ENCODE measurements at places on chromosomes 4 and X. TPM values are rescaled to one million over a fixed set of nuclear protein-coding genes. Genes with fewer than 3 reads are reported as not detected.
A peak's percentile ranks its signal among the peaks of the same experiment; 100 is the strongest.

The PWWP3B gene
- polyA plus RNA-seq = 3.0 TPM

The PDLIM3 gene
- polyA plus RNA-seq = 7.4 TPM

The LONRF3 gene
- 1.1 TPM for polyA plus RNA-seq

The MTNR1A gene
- 1.9 TPM for polyA plus RNA-seq

The RHOXF2B gene
- polyA plus RNA-seq = not detected

The FGFBP1 gene
- not detected for polyA plus RNA-seq

The NEUROG2 gene
- not detected for polyA plus RNA-seq

The SOWAHD gene
- 0.56 TPM for polyA plus RNA-seq

The AFAP1 gene
- polyA plus RNA-seq = 20.0 TPM

The PALLD gene
- polyA plus RNA-seq = 207 TPM

The PPARGC1A gene
- polyA plus RNA-seq = 1.3 TPM

The TRPC5OS gene
- polyA plus RNA-seq = 0.21 TPM

The NBDY gene
- 99.7 TPM for polyA plus RNA-seq

The SLIT2 gene
- 58.3 TPM for polyA plus RNA-seq

The EVC2 gene
- 9.5 TPM for polyA plus RNA-seq

The USP17L30 gene
- not detected for polyA plus RNA-seq

The SPANXD gene
- not detected for polyA plus RNA-seq

- DNase-seq = no peak
Observed at GRCh38 chr4:59086410-59086809, 1976.2 kb upstream of the IGFBP7 start.

- no peak for DNase-seq
Observed at GRCh38 chrX:63404332-63404731, 53.2 kb upstream of the SPIN4 start.

GRCh38 chrX:56397636-56398035, 165.5 kb downstream of the KLF8 start:
- no peak for DNase-seq

DNA sequence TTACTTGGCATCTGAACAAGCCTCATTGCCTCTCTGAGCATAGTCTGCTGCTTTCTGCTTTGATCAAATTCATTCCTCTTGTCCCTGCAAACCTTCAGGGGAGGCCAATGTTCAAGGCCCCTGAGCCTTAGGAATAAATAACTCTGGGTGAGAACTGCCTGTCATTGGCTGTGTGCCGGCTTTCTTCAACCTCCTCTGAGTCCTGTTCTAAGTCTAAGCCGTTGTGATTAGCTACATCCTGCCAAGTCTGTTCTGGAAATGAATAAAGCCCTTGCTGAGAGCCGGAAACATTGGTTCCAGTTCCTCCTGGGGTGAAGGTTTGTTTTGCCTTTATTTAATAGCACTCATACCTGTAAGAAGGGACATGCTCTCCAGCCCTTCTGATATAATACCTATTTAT, 13.8 kb downstream of the RNF4 start:
- no peak for DNase-seq

DNA sequence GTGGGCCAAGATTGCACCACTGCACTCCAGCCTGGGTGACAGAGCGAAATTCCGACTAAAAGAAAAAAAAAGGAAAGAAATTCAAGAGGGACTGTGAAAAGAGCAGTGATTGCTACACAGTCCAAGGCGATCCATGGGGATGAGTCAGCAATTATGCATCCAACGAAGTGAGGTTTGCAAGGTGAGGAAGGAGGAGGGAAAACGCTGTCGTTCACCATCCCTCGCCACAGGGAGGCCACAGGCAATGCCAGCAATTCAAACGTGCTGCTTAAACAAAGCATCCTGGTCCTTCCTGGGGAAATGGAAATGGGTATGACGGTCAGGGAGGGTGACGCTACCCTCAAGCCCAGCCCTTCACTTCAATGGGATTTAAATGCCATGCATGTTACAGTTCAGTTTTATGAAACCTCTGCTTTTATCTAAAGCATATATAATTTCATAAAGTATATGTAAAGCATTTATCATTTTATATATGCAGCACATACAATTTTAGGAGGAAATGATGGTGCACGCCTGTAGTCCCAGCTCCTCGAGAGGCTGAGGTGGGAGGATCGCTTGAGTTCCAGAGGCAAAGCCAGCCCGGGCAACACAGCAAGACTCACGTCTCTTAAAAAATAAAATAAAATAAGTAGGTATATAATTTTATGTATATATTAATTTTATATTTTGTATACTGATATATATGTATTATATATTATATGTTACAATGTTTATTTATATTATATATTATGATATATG, 108.7 kb downstream of the DHRSX start:
- DNase-seq = no peak

GRCh38 chr4:56360071-56360470, 27.2 kb downstream of the AASDH start:
- DNase-seq = no peak

GRCh38 chrX:15739886-15740285, 1.8 kb downstream of the CA5B start:
- DNase-seq = no peak

GRCh38 chr4:53844551-53844950, 219.9 kb downstream of the CHIC2 start:
- no peak for DNase-seq

DNA sequence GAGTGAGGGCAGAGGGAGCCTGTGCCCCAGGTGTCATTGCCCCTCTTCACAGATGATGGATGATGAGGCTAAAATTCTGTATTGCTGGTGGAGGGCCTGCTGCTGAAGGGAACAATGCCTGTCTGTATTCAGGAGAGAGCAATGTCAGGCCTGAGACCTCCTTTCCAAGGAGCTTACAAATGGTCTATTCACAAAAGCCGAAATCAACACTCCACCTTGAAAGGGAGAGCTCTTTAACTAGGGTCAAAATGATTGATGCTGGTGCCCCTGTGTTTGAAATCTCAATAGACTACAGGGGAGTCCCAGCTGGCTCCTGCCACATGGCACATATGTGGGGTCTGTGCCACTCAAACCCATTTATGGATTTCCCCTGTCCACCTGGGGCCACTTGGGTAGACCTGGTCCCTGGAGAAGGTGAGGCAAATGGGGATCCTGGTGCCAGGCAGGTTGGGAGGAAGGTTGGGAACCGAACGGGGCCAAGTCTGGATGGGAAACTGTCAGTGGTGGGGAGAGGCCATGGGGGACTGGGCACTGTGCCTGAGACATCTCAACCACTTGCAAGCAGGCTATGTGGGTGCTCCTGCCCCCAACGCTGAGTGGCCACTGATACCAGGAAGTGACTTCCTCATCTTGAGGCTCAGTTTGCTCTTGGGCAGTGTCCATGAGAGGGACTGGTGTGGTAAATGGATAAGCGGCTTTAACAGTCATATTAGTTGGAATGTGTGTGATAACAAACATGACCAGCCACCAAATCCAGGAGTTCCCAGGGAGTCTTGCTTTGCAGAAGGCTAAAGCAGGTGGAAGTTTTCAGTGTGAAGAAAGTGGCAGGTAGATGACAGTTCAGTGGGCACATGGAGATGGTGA, 223.8 kb upstream of the PSAPL1 start:
- no peak for DNase-seq

GRCh38 chr4:7747062-7747385, 192.6 kb downstream of the AFAP1 start:
- no peak for DNase-seq

DNA sequence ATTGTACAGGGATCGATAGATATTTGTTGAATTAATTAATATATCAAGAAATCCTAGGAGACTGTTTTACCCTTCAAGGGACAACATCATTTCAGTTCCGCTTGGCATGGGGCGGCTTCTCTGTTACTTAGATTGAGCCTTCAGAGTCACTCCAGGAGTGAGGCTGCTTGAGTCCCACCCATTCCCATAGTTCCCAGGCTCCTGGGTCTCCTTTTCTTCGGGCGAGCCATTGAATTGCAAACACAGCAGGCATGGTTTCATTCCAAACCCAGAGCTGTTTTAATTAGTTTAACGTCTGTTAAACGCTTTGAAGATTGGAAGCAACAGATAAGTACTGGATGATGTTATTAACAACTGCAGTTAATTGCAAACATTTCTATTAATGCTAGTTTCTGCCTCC, 571 bp upstream of the EDA start:
- DNase-seq = no peak

- no peak for DNase-seq
Observed at GRCh38 chr4:156584100-156584499, 387.5 kb downstream of the PDGFC start.

- no peak for DNase-seq
Observed at GRCh38 chr4:7620814-7621176, 186.1 kb upstream of the PSAPL1 start.

- DNase-seq = no peak
Observed at GRCh38 chr4:117425636-117426035, 340.3 kb upstream of the TRAM1L1 start.

- peak; percentile 20 for DNase-seq
Observed at GRCh38 chr4:114811564-114812301, 213.1 kb downstream of the UGT8 start.

DNA sequence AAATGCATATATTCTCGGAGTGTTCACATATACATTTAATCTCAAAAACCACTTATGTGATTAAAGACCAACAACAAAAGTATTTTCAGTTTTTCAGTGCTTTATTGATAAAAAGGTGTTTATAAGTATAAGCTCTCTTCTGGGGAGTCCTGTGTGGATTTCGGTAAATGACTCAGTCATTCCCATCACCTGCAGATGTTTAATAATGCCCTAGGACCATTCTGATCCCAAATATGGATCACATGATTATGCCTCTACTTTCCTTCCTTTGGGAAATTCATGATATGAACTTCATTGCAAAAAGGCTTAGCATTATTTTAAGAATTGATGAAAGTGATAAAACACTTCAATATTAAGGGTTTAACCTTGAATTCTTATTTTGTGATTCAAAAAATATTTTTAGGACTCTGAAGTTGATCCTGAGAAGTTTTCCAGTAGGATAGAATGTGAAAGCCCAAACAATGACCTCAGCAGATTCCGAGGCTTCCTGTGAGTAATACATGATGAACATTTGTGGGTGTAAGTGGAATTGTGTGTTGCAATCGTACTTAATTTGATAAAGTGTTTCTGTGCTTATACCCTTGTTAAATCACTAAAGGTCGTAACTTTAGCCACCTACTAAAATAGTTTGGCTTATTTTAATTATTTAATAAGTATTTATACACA, 40.2 kb downstream of the ATP10D start:
- no peak for DNase-seq

- DNase-seq = no peak
Observed at GRCh38 chr4:186104114-186104889, at the start of gene FAM149A. TSS of gene FAM149A (plus strand) at chr4:186104704.

- no peak for DNase-seq
Observed at GRCh38 chr4:52966781-52967180, 104.7 kb downstream of the RASL11B start.

DNA sequence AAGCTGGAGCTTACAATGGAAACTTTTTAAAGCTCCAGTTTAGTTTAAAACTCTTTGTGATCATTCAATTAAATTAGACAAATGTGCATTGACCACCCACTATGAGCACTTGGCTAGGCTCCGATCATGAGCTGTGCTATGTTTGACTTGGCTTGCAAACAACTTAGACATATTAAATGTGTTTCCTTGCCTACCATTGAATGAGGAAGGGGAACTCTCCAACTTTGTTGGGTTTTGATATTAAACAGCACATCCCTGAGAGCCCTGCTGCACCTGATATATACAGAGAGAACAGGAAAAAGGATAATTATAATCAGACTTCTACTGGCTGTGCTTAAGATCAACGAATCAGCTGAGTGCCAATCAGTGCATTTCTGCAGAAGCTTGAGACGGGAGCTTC, 71.4 kb upstream of the ADGRL3 start:
- DNase-seq = no peak

- no peak for DNase-seq
Observed at GRCh38 chr4:139191373-139191772, 14.4 kb upstream of the ELF2 start.

DNA sequence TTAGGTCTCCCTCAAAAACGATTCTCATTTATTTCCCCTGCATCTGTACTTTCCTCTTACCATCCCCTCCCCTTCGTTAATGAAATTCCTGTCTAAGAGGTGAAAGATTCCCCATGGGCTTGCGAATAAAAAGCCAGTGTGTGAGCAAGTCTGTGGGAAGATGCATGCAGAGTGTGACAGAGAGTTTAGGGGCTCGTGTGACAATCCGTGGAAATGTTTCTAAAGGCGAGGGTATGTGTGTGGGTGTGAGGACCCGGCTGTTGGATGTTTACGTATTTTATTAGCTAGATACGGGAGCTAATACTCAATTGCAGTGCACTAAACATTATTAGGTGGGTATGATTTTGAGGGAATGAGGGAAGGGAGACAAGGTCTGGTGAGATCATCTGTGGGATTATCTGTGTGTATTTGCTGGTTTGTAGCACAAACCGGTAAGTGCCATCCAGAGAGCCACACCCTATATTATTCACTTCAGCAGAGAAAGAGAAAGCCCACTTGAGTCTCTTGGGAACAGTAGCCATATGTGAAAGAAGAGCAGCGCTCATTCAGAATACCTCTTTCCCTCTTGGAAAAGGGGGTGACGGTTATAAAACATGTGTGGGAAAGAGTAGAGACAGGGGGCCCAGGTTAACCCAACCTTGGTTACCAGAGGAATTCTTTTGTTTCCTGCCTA, 893 bp upstream of the HOPX start:
- DNase-seq = no peak

- no peak for DNase-seq
Observed at GRCh38 chr4:80307774-80308465, 27.6 kb upstream of the CFAP299 start.

DNA sequence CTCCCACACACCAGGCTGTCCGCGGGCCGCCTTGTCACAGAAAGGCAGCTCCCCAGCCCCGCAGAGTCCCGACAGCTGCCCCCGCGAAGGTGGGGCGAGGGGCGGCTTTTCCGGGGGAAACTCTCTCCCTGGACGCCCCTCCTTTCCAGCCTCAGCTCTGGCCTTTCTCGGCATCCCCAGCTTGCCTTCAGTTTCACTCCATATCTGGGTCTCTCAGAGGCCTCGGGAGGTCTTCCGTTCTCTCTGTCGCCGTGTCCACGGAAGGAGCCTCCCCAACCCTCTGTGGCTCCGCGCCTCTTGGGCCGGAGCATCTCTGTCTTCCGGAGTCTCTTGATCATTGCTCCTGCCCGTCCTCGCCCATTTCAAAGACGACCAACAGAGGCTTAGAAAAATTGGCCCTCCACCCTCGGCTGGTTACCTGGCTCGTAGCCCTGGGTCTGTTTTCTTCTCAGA, 6.1 kb upstream of the MSX1 start:
- DNase-seq = no peak

DNA sequence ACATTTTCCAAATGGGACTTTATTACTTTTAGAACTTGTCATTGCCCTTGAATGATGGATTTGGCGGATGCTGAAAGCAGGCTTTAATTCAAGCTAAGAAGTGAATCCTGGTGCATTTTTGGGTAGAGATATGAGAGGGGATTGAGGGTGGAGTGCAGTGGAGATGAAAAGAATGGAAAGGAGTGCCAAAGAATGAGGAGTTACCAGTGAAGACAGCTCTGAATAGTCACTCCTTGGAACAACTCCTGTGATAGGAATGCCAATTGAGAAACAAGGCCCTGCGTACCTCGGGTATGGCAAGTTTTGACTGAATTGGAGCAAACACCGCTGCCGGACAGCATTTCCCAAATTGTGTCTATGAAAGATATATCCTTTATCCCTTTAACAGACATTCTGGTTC, 36.5 kb upstream of the ETNPPL start:
- DNase-seq = no peak

GRCh38 chrX:39957816-39958566, 139.8 kb downstream of the BCOR start:
- DNase-seq = no peak

GRCh38 chrX:54482839-54483593, 13.0 kb downstream of the FGD1 start:
- DNase-seq = no peak

- DNase-seq = no peak
Observed at GRCh38 chr4:187656959-187657358, 338.6 kb upstream of the ZFP42 start.

GRCh38 chrX:35919536-35920309, at the start of gene CFAP47:
TSS of gene CFAP47 (plus strand) at chrX:35919734. CDS start at chrX:35919800, 66 bp downstream.
- peak; percentile 14 for DNase-seq

All from left renal pelvis (tissue), 4 donors.